ENCODE measurements at places on chromosomes 7 and 10.

DNA sequence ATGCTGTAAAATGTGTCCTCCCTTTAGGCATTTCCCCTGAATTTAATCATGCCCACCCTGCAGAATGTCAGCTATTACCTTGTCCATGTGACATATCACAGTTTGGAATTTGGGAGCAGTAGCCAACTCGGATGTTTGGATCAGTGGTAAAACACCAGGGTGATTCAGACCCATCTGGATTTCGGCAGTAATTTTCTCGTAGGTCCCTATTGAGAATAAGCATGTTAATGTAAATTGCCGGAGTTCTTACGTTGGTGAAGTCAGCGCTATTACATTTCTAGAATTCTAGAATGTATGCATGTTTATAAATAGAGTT lies 44.1 kb downstream of the HGF start:
- no peak for DNase-seq

GRCh38 chr7:142880876-142881505 lies 4.6 kb downstream of the TRPV6 start:
- DNase-seq, result no peak

- DNase-seq, result no peak
Observed at GRCh38 chr7:134366481-134366880, 49.8 kb upstream of the SLC35B4 start.

GRCh38 chr7:85600395-85600794 lies 413.5 kb upstream of the SEMA3D start:
- DNase-seq, result no peak

DNA sequence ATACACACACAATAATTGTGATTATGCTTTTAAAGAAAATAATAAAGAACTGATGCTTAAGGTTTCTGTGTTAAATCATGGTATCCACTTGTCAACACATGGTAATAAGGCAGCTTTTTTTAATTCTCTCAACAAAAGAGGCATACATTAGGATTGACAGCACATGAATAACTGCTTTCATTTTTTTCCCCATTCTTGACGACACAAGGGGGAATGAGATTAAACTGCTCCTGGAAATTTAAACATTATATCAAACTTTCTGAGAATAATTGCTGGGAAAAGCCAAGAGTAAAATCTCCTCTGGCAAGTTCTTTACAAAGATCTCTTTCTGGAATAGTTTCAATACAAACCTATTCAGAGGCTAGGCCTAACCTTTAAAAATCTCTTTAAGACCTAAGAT lies 99.0 kb upstream of the GPR22 start:
- DNase-seq, result no peak

DNA sequence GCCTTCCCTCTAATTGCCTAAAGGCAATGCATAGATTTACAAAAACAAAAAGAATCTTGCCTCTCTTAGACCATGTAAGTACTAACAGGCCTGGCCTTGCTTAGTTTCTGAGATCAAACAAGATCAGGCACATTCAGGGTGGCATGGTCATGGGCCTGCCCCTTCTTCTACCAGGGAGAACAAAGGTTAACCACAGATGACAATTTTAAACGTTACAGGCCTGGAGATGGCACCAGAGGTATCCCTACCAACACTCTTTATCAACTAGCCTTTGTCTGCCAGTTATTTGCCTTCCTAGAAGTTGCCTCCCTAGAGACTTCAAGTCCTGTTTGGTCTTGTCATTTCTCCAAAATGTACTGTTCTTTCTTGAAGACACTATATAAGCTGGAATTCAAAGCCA lies 252.6 kb downstream of the DOCK4 start:
- DNase-seq, result no peak

GRCh38 chr7:41877118-41877517 lies 174.2 kb upstream of the INHBA start:
- no peak for DNase-seq

DNA sequence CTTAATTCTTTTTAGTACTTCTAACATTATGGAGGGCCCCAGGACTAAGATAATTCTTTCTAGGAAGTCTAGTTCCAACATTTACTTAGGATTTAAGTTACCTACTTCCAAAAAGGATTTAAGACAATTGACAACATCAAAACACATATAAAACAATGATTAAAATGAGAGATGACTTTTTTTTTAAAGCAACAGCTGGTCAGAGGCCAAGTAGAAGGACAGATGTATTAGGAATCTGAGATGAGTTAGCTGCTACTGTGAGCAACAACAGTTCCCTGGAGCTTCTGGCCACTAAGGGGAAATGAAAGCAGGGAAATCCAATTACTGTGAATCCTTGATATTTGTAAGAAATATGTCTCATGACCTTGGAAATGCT lies 222.3 kb downstream of the PHTF2 start:
- no peak for DNase-seq

GRCh38 chr10:79068203-79068561 lies 584 bp upstream of the ZMIZ1 start:
- DNase-seq, result no peak

DNA sequence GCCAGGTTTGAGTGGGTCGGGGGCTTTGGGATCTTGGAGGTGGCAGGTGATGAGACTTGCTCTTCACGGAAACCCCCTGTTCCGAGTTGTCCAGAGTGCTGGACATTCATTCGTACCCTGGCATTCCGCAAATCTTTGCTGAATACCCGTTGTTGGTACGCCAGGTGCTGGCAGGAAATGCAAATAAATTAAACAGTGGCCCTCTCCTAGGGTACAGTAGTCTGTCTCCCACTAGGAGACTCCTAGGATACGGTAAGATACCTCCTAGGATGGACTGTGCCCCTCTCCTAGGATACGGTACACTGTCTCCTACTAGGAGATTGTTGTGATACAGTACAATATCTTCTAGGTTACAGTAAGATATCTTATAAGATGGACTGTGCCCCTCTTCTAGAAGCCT lies 544 bp downstream of the SEC23IP start:
- no peak for DNase-seq

DNA sequence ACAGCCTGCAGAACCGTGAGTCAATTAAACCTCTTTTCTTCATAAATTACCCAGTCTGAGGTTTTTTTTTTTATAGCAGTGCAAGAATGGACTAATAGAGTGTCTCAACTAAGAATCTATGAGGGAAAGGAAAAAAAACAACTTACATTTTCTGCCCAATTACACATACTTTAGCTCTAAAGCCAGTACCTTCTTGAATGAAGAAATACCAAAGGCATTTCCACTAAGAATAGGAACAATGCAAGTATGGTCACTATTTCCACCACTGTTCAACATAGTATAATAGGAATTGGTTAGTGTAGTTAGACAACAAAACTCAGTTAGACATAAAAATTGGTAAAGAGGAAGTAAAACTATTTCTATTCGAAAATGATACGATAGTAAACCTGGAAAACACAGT lies 37.6 kb downstream of the MICU1 start:
- DNase-seq, result no peak

DNA sequence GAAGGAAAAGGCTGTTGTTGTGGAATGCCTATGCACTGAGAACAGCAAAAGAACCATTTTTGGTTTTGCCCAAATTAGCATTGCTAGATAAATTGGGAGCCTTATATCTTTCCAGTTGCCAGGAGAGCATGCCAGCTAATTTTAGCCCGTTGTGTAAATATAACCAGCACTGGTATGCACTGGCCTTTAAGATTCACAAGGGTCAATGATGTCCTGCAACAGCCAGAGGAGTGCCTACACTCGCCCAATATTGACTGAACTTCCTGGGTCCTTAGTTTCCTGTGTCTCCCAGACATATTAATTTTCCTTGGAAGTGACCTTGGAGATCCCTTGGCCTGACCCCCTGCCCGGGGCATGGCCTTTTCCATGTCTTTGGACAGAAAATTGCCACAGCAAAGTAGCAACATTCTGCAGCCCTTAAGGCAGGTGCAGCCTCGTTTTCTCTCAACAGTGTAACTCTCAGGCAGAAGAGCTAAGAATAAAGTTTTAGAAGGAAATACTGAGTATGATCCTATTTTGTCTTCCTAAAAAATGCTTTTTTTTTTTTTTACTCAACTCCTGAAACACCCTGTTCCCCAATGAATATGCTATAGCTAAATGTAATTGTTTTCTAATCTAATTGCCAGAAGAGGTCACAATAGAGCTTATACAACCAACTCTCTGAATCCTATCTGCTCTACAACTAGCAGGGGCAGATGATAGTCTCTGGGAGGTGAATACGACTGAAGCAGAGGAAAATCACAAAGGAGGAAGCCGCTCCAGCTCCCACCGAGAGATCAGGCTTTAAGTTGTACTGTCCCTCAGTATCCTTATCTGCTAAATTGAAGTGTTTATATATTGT lies 131.9 kb upstream of the PCGF5 start:
- no peak for DNase-seq

DNA sequence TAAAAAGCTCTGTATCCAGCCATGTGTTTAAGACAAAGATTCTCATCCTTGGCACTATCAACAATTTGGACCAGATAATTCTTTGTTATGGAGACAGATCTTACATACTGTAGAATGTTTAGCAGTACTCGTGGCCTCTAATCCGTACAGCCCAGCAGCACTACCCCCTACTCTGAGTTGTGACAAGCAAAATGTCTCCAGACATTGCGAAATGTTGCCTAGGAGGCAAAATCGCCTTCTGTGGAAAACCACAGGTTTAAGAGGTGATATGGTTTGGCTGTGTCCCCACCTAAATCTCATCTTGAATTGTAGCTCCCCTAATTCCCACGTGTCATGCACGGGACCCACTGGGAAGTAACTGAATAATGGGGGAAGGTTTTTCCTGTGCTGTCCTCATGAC lies 186.7 kb downstream of the CHCHD3 start:
- no peak for DNase-seq

- no peak for DNase-seq
Observed at GRCh38 chr7:110418659-110419280, 672.2 kb upstream of the LRRN3 start.

GRCh38 chr7:155203059-155203881 lies 94.4 kb upstream of the INSIG1 start:
- DNase-seq, result no peak

- no peak for DNase-seq
Observed at GRCh38 chr10:31709476-31709875, 219.2 kb downstream of the ARHGAP12 start.

- DNase-seq, result no peak
Observed at GRCh38 chr10:90935581-90936275, 14.8 kb upstream of the ANKRD1 start.

DNA sequence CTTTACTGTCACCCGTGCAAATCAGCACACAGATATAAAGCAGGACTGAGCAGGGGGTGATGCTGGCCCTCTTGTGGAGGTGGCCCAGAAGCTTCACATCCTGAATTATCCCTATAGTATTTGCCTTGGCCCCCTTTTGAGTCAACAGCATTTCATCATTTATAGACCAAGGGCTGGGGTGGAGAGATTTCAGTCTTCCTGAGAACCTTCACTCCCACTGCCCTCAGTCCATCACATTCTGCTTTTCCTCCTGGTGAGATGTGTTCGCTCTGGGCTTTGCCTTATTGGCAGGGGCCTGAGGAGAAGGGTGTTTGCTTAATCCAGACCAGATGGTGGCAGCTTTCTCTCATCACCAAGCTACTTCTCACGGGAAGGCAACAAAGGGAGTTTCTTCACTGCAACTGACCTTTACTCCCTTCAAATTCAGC lies 47.7 kb downstream of the NOC3L start:
- DNase-seq, result no peak

DNA sequence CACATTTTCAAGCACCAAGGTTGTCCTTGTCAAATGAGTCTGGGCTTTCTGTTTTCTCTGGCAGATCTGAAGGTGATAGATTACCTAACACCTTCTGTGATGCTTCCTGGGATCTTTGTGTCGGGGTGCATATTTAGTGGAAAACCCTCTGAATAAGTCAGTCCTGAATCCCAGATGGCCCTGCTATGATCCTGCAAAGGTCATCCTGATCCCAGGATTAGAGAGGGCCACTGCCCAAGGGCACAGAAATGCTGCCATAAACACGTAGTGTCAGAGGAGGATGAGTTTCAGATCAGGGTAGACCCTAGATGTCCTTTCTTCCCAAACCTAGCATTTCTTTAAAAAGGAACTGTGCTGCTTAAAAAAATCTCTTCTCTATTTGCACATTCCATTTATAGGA lies 19.0 kb downstream of the AGR2 start:
- DNase-seq, result no peak

DNA sequence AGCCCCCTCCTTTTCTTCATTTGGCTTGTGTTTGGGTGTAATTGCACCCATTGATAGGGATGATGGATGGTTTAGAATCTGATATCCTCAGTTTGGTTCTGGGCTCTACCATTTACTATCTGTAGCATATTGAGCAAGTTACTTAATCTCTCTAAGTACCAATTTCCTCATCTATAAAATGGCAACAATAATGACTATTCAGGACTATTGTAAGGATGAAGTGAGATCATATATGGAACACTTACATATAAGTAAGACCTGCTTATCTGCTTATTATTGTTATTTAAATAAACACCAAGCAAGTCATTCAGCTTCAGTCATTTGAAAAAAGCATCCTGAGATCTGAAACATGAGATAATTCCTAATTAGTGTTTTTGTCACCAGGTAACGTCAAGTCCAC lies 127.0 kb downstream of the SEC23IP start:
- no peak for DNase-seq

GRCh38 chr7:120181499-120181898 lies 91.5 kb upstream of the KCND2 start:
- no peak for DNase-seq

DNA sequence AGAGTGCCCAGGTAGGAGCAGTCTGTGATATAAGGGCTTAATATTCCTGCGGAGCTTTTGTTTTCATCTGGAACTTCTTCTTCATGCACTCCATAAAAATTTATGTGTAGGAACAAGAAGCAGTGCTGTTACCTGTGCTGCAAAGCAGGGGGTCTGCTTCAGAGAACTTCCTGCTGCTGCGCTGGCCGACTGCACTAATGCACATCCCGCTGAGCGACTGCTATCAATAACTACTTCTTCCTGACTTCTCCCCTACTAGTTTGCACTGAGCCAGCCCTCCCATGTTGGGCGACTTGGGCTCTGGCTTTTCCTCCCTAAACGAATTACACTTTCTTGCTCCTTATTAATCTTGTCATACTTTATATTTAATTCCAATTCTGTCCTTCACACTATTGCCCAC lies 150.3 kb downstream of the NEBL start:
- no peak for DNase-seq

GRCh38 chr7:93030605-93031225 lies 87.1 kb downstream of the SAMD9 start:
- no peak for DNase-seq

GRCh38 chr10:50431791-50432190 lies 180.5 kb upstream of the ASAH2 start:
- no peak for DNase-seq

- DNase-seq, result no peak
Observed at GRCh38 chr10:2993636-2994035, 73.7 kb upstream of the PFKP start.

DNA sequence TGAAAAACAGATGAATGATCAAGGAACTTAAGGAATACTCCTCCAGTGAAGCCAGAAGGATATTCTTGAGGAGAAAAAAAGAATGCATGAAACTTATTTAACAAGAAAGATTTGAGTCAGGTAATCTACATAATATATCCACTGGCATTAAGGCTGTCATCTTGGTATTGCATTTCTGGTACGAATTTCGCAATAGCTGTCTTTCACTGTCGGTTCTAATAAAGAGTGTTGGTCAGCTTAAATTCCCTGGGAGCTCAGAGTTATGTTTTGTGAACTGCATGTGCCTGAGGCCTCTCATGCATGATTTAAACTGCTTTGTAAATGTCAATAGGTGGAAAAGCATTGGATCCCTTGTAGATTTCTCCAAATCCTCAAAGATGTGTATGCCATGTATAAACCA lies 565.3 kb upstream of the GALNT17 start:
- no peak for DNase-seq

- no peak for DNase-seq
Observed at GRCh38 chr7:27606270-27607209, 56.1 kb downstream of the HIBADH start.
